Activated CD4-positive, alpha-beta T cell treated with anti-CD3 and anti-CD28 coated beads, Interleukin-2, amount 10 ng/mL, durations not matched to agents 7 days and 5 days (primary cell): ENCODE measurements at places on chromosomes 3 and 15.

- H3K27me3 ChIP-seq = no peaks in the 10 kb centered on the region
- peaks cover 50% of the 10 kb centered on the region for H3K36me3 ChIP-seq
- DNase-seq = no peak
- H3K4me1 ChIP-seq = peaks cover 48% of the 10 kb centered on the region
- H3K4me3 ChIP-seq = peak overlapping the region; percentile 53
- peak overlapping the region; percentile 92 for H3K27ac ChIP-seq
Measured at GRCh38 chr3:170154569-170155143, 26.9 kb downstream of the PHC3 start.

- no peaks in the 10 kb centered on the region for H3K36me3 ChIP-seq
- no peak overlapping the region for H3K27ac ChIP-seq
- peaks cover 12% of the 10 kb centered on the region for H3K27me3 ChIP-seq
- no peak for DNase-seq
Measured at GRCh38 chr3:120506076-120506827, 55.5 kb upstream of the FSTL1 start.

DNA sequence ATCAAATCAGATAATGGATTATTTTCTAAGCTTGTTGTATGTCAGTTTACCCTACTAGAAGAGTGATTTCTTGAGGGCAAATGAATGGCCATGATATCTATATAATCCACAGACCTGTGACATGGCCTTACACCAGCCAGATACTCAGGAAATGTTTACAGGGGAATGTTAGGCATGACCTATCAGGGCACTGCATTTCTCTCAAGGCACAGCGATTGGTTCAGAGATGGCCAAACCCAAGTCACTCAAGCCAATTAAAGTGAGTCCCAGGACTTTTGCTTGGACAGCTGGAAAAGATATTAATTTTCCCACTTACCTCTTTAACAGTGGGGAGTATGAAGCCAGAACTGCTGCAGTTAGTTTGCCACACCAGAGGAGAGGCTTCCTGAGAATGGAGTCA lies 28.7 kb upstream of the GATA2 start:
- peaks cover 24% of the 10 kb centered on the region for H3K27me3 ChIP-seq
- H3K36me3 ChIP-seq = no peaks in the 10 kb centered on the region
- H3K4me3 ChIP-seq = no peak overlapping the region
- no peak overlapping the region for H3K27ac ChIP-seq
- H3K4me1 ChIP-seq = no peaks in the 10 kb centered on the region
- DNase-seq = no peak

- no peak for DNase-seq
- no peak overlapping the region for H3K27ac ChIP-seq
- no peaks in the 10 kb centered on the region for H3K4me1 ChIP-seq
- no peak overlapping the region for H3K4me3 ChIP-seq
- H3K36me3 ChIP-seq = no peaks in the 10 kb centered on the region
Measured at GRCh38 chr15:53681056-53681455, 78.4 kb downstream of the WDR72 start.

GRCh38 chr3:116841003-116841735 lies 131.6 kb downstream of the TUSC7 start:
- no peak for DNase-seq
- H3K4me1 ChIP-seq = no peaks in the 10 kb centered on the region
- no peaks in the 10 kb centered on the region for H3K27me3 ChIP-seq
- no peak overlapping the region for H3K4me3 ChIP-seq

DNA sequence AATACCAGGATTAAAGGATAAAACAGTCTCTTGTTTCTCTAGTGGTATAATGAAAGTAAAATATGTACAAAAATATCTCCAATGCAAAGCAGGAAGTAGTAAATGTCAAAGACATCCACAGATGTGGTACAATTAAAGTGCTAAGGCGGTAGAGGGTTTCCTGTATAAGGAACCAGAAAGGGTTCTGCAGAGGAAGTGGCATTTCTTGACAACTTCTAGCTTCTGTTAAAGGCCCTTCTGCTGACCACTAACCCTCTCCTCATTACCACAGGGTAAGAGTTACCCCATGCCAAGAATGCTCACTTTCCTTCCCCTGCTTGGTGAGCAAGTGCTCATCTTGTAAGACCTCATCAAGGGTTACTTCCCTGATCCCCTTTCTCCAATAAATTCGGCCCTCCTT lies 883.6 kb upstream of the NR2F2 start:
- peak; percentile 75 for DNase-seq
- peak overlapping the region; percentile 24 for H3K4me3 ChIP-seq
- H3K27ac ChIP-seq = peak overlapping the region; percentile 47
- H3K36me3 ChIP-seq = peaks cover 8% of the 10 kb centered on the region
- peaks cover 32% of the 10 kb centered on the region for H3K4me1 ChIP-seq

DNA sequence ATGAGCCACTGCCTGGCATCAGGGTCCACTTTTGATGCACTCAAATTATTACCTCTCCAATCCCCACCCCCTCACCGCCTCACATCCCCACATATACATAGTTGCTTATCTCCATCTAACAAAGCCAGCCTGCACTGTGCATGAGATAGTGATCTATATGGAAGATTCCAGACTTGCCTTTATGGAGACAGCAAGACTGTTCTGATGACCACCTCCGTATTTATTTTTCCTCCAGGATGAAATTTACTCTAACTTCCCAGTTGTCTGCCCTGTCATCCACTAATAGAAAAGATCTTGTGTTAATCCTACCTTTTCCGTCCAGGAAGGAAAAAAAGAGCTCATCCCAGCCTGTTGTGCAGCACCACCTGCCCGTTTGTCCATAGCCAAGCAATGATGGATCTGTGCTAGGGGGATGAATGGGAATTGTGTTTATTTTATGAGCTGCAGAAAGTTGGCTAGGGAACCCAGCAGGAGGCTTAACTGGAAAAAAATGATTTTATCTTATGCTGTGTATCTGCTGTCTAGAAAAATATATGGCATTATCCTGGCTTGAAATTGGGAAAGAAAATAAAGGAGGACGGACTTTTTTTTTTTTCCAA lies 114.5 kb downstream of the CD47 start:
- peak overlapping the region; percentile 39 for H3K27ac ChIP-seq
- H3K4me1 ChIP-seq = peaks cover 42% of the 10 kb centered on the region
- no peak overlapping the region for H3K4me3 ChIP-seq
- peaks cover 4% of the 10 kb centered on the region for H3K36me3 ChIP-seq
- no peak for DNase-seq

- no peak overlapping the region for H3K27ac ChIP-seq
- no peak overlapping the region for H3K4me3 ChIP-seq
- DNase-seq = no peak
- no peaks in the 10 kb centered on the region for H3K4me1 ChIP-seq
- H3K36me3 ChIP-seq = no peaks in the 10 kb centered on the region
Measured at GRCh38 chr3:157354722-157355121, 81.9 kb upstream of the PTX3 start.

- H3K4me1 ChIP-seq = no peaks in the 10 kb centered on the region
- peaks cover 7% of the 10 kb centered on the region for H3K27me3 ChIP-seq
- DNase-seq = no peak
- H3K27ac ChIP-seq = no peak overlapping the region
Measured at GRCh38 chr3:149443545-149443912, 31.0 kb upstream of the TM4SF4 start.

DNA sequence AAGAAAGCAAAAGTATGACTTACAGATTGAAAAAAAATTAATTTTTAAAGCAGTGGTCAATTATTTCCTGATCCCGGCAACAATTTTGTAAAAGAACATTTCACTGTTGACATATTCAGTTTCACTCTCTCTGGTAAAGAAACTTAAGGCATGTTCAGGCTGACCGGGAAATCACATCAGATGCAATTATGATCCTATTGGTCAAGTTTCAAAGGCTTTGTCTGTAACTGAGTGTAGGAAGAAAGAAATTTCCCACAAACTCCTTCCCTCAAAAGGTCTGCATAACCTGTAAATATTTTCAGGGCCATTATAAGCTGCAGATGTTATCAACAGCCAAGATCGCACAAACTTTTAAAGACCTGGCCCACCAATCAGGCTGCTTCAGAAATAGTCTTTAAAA lies 205.4 kb upstream of the IGF1R start:
- no peak overlapping the region for H3K4me3 ChIP-seq
- no peaks in the 10 kb centered on the region for H3K36me3 ChIP-seq
- peaks cover 2% of the 10 kb centered on the region for H3K27me3 ChIP-seq
- peaks cover 3% of the 10 kb centered on the region for H3K4me1 ChIP-seq
- no peak for DNase-seq
- H3K27ac ChIP-seq = no peak overlapping the region
